NCI-H460 (cell line): ENCODE measurements at places on chromosomes 5 and 9.

DNA sequence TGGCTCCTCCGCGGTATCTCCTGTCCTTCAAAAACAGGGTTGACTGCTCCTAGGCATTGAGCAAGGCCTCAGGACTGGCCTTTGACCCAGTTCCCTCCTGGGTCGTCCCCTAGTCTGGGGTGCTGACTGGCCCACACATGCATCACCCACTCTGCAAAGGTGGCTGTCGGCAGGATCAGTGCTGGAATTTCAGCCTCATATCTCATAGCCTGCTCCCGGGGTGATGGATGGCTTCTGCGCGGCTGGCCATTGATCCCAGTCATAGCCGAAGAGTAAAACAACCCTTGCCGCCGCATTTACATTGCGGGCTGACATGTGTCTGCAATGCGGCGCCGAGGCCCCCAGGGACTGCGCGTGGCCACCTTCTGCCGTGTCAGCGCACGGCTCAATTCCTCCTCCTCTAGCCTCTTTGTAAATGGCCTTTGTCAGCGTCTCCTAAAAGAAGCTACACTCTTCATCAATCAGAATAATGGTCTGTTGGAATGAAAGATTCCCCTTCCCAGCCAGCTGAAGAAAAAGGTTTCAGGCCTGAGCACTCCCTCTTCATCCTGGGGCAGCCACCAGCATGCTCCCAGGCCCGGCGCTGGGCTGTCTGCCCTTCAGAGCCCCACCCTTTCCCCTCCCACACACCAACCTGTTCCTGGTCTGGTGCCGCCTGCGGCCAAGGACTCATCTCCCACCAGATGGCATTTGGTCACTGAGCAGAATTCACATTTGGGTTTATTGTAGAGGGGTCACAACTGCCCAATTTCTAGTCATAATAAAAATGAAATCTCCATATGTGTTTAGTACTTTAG is 159.0 kb downstream of the PJA2 start:
- no peak for DNase-seq

- DNase-seq, result no peak
These were observed 573 bp upstream of the SPATA24 start for GRCh38 chr5:139404484-139404840.

DNA sequence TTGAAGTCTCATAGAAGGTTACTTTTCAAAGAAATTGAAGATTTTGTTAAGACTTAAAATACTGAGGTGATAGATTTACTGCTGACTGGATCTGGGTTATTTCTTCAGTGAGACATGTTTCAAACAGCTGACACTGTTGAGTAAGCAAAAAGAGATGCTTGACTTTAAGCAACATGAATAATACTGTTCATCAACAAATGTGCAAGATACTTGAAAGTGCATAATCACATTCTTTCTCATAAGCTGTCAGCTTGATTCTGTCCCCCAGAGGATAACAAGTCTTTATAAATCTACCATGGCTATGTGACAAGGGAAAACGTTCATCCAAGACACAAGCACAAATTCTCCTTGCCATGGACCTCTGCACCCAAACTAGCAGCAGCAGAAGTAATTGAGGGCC is 260.1 kb upstream of the CDH18 start:
- DNase-seq, result no peak

- DNase-seq, result no peak
These were observed 227.8 kb upstream of the TRPM3 start for GRCh38 chr9:71349218-71349617.

DNA sequence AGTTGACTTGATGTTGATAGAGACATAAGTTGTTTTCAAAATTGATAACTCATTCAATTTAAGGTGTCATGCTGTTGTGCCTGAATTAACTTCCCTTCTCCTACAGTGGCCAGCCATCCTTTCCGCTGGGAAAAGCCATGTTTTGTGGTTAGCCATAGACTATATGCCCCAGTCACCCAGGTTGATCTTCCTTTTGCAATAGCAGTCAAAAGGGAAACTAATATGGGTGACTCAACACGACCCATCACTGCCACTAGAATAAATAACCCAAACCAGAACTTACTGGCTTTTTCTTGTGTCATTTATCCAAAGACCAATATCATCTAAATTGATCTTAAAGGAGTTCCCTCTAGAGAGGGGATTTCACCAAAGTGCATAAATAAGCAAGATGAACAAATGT is 87.4 kb downstream of the PTCD2 start:
- no peak for DNase-seq

DNA sequence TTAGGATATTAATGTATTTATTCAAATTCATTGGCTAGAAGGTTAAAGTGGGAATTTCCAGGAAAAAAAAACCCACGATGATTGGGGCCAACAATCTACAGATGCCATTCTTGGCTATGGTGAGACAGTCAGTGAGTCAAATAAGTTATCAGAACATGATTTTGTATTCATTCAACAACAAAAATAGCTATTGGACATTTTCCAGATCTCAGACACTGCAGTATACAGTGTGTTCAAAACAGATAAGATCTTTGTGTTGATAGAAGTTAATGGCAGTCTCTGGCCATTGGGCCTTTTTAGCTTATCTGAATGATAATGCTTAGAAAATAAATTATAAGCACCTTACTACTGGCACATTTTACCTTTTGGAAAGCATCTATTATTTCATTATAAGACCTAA is 547.7 kb downstream of the MAT2B start:
- DNase-seq, result peak; percentile 48

GRCh38 chr9:110198357-110198756 is 9.6 kb downstream of the C9orf152 start:
- no peak for DNase-seq

DNA sequence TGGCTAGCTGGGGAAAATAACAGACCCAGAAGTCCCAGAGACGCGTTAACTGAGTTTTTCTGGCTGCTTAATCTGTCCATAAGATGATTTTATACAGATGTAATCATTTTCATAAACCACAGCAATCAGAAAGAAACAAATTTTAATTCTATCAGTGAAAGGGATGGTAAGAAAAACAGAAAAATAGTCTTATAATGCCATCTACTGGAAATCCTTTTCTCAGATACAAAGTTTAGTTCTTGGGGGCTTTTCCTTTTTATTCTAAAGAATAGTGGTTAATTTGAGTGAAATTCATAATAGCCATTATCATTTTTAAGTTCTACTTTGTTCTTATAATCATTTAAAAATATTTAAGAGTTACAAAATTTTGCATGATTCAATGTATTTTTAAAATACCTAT is 44.4 kb downstream of the DROSHA start:
- DNase-seq, result no peak

DNA sequence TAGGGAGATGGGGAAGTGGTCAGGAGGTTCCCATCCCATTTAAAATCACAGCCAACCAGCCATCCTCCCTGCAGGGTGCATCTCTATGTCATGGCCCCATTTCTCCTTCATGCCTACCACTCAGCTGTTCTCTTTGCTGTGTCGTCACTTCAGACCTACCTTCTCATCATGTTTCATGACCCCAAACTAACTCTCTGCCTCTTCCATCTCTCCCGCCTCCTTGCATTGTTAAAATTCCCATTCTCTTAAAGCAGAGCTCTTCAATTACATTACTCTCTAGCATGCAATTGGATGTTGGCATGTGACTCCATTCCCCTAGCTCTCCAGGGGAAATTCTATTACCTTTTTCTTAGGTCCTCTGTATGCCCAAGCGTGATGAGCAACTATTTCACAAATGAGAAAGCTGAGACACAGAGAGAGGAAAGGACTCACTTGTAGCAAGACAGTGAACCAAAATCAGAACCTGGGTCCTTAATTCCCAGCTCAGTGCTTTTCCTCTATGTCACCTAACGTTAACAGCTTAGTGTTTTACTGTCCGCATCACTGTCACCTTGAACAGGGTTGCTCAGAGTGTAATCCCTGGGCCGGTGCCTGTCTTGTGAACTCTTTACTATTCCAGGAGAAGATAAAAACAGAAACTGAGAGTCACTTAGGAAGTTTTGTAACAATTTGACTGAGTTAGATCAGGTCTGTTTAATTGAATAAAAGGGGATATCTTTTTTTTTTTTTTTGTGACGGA is 28.1 kb downstream of the PDE6A start:
- no peak for DNase-seq

DNA sequence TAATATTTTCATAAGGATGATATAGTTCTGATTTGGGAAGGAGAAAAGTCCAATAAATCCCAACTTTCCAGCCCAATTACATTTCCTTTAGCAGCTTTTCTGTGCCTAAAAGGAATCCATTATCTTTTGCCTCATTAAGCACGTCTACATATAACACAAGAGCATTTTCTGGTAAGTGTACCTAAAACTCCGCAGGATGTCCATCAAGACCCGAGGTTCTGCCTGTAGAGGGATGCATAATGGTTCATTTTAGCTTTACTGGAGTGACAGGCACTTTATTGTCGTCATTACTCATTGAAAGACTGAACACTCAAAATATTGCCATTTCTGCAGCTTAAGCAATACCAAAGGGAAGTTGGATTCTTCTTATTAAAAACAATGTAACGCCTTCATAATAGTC is 669.0 kb downstream of the PRELID2 start:
- no peak for DNase-seq

DNA sequence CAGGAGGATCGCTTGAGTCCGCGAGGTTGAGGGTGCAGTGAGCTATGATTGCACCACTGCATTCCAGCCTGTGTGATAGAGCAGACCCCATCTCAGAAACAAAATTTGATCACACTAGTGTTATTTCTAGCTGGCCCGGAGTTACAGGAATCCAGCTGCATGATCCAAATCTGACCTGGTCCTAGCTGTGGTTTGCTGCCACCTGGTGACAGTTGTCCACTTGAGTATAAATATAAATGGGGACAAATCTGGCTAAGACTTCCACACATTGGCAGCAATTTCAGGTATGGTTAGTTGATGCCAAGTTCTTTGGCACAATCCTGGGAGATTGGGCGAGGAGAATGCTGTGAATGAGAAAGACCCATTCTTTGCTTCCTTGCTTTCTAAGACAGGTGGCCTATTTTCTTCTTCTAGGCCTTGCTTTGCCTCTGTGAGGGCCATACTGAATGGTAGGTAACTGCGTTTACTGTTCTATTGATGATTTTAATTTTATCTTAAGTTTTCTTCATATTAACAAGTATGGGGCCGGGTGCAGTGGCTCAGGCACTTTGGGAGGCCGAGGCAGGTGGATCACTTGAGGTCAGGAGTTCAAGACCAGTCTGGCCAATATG is 35.4 kb downstream of the UBE2R2 start:
- DNase-seq, result peak; percentile 44

GRCh38 chr5:135376961-135377624 is 21.9 kb downstream of the MACROH2A1 start:
- no peak for DNase-seq

- DNase-seq, result no peak
These were observed 21.8 kb downstream of the PANK3 start for GRCh38 chr5:168557389-168557788.

DNA sequence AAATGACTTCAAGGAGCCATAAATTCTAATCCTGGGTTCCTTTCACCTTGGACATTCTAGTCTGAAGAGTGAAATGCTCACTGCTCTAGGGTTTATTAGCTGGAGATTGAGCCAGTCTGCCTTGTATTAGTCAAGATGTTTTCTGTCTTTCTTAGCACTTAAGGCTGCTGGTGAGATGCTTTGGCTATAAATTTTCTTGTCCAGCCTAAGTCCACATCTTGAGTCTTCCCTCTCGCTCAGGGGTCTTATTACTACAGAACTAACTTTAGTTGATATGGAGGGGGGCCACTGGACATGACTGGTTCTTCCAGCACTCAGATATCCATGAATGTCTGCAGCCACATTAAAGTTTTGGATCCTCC is 316.4 kb downstream of the ARHGAP26 start:
- no peak for DNase-seq

- DNase-seq, result no peak
These were observed 22.6 kb upstream of the HK3 start for GRCh38 chr5:176921714-176922113.

- DNase-seq, result no peak
These were observed 532.7 kb upstream of the GRAMD2B start for GRCh38 chr5:125890511-125890931.
